ENCODE measurements at places on chromosomes 5 and 9.

DNA sequence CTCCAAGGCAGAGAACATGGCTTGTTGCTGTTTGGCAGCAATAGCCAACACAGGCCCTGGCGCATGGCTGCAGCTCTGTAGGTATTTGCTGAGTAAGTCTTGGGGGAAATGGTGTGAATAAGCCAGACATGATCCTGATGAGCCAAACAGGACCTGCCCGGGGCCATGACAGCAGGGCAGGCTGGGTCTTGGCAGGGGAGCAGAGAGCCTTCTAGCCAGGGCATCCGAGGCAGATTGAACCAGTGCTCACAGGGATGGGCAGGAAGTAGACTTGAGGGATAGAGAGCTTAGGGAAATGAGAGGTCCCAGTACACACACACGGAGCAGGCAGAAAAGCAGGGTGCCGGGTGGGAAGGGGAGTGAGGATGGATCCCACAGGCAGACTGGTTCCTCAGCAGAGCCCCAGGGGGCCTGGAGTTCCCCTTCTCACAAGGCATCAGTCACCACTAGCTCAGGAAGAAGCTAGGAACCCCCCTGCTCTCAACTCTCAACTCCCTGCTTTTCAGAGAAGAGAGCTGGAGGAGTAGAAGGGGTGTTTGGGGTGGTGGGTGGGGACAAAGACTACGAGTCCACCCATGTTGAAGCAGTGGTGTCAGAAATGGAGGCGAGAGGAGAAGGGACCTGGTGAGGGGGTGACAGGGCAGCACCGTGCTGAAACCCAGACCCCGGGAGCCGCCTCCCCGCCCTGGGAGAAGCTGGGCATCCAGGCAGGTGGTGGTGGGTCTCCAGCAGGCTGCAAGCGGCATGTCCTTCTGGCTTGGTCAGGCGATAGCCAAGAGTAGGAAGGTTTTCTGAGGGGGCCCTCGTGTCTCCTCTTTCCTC, 111.1 kb downstream of the RGS3 start:
- DNase-seq = no peak

- no peak for DNase-seq
Observed at GRCh38 chr5:39022151-39022550, 52.0 kb downstream of the RICTOR start.

DNA sequence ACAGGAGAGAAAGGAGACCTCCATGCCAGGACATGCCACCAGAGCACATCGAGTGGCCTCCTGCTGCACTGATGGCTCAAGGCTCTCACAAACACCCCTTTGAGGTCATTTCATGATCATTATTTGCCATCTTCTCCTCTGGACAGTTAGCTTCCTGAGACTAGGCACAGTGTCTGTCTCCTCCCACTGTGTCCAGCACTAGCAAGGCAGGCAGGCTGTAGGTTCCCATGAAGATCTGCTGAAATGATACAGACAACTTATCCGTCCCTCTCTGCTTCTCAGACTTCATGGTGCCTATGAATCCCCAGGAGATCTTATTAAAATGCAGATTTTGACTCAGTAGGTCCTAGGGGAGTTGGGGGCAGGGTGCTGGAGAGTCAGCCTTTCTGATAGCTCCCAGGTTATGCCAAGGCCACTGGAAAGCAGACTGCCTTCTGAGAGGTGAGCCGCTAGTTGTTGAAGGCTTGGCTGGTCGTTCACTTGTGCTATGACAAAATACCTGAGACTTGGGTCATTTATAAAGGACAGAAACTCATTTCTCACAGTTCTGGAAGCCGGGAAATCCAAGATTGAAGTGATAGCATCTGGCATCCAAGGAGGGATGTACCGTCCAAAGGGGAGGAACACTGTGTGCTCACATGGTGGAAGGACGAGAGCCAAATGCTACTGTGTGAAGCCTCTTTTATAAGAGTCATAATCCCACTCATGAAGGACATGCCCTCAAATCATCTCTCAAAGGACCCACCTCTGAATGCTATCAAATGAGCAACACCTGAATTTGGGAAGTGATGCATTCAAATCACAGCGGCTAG, 183.4 kb downstream of the SPOCK1 start:
- no peak for DNase-seq

GRCh38 chr9:130847306-130848217, 12.5 kb downstream of the ABL1 start:
- peak; percentile 63 for DNase-seq

- peak; percentile 77 for DNase-seq
Observed at GRCh38 chr5:34656001-34656699, at the start of gene RAI14. TSS of gene RAI14 (plus strand) at chr5:34656328. CDS start at chr5:34686920, 30,592 bp downstream.

DNA sequence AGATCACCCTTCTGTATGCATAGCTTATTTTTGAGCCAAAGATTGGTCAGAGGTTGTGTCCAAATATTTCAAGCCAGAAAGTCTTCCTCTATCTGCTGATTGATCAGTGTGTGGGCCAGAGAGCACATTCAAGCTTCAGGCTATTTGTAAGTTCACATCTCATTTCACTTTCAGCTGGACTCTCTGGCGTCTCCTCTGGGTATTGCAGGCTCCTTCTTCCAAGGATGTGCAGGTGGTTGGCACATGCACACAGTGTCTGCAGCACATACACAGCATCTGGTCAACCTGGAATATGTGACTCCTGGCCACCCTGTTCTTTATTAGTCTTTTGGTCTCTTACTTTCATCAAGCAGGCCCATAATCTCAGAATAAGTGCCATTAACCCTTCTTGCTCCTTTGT, 516.1 kb downstream of the ANXA1 start:
- DNase-seq = no peak

- DNase-seq = no peak
Observed at GRCh38 chr5:146079695-146080373, 25.5 kb downstream of the PLAC8L1 start.

DNA sequence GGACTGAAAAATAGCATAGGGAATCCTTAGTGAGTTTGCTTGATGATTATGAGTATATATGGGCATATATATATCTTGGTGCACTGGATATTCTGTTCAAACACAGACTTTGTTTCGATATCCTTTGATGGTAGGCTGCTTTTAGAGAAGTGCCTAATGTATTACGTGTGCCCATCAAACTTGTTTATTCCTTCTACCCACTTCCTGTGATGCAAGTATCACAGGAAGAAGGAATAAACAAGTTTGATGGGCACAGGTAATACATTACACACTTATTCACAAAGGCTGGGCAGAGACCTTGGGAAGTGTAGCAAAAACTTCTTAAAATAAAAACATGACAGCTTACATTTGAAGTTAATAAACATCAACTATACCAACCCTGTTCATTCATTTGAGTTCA, 364.2 kb downstream of the CHSY3 start:
- DNase-seq = no peak

- no peak for DNase-seq
Observed at GRCh38 chr5:77086368-77086688, 757 bp downstream of the ZBED3 start.

DNA sequence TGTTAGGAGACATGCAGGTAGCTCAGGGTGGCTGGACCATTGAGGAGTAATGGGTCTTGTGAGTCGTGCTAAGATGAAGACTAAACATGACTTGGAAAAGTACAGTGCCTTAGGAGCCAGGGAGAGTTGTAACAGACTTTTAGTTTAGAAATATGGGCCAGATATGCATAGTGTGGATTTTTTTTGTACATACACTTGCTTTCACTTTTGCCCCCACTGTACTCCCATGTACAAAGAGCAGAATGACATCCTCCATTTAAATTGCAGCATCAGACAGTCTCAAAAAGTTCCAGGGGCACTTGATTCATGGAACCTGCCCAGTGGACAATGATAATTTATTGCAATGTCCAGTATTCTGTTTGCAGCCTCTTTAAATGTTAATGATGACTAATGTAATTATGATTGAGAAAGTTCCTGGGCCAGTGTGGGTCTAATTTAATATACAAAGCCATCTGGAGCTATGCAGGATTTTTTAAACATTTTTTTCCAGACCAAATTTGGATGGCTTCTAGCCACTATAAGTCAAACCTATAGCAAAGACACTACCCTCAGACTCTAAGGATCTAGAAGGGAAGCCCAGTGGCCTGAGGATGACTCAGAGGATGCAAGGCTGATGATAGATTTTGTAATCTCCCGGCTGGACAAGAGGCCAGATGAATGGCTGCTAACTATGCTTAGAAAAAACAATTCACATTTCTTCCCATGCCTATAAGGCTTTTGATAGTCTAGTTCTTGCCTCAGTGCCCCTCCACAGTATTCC, 80.1 kb downstream of the TRPC7 start:
- DNase-seq = no peak

GRCh38 chr9:111366978-111367377, 37.0 kb upstream of the OR2K2 start:
- no peak for DNase-seq

DNA sequence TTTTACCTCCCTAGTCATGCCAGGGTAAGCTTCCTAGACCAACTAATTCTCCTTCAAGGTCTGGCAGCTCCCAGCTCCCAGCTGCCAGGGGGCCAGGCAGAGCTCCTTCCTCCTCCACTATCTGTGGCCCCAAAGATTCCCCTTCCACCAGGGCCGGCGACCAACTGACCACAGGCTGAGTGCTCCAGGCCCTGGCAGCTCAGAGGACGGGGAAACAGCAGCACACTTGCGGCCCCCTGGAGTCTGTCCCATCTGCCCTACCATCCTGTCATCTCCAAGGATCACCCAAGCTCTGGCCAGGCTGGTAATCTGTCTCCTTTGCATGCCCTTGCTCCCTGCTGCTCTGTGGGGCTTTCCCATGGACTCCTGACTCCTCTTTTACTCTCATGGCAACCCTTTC, 31.2 kb upstream of the BASP1 start:
- no peak for DNase-seq

GRCh38 chr5:5481633-5482032, 59.2 kb downstream of the ICE1 start:
- no peak for DNase-seq

GRCh38 chr9:92820964-92821363, 56.3 kb upstream of the BICD2 start:
- no peak for DNase-seq

DNA sequence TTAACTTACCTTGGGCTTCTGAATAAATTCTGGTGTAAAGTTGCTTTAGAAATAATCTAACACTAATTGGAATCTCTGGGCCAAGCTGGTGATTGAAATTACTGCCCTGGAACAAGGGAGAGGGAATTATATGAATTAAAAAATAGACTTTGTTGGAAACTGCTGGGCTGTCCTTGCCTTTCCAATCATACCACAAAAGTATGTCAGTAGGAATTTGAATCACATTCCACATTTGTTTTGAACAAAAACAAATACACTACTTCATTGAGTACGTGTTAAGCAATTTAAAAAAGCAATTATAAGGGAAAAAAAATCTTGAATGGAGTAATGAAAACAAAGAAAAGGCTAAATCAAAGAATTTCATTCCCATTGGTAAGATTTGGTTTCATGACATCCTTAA, 102.5 kb upstream of the SREK1 start:
- DNase-seq = no peak

DNA sequence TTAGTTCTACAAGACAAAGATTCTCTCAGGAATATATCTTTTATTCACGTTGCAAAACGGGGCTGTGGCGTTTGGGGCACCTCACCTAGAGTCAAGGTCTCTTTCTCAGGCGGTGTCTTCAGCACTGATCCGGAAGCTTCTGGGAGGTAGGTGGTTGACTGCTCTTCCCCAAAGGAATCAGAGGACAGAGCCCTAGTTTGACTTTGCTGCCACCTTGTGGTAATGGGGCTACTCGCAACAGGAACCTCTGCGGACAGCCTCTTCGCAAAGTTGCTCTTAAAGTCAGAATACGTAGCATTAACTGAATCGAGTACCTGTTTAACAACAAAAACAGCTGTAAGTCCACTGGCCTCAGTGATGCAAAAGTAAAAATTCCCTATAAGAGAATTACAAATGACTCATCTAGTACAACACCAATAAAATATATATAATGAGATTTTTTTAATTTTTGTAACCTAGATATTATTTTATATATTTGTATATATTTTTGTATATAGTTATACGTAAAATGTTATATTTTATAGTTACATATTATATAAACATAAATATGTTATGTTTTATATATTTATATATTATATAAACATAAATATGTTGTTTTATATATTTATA, 13.3 kb upstream of the GPX8 start:
- peak; percentile 73 for DNase-seq

GRCh38 chr9:127153501-127153900, 31.1 kb upstream of the ANGPTL2 start:
- no peak for DNase-seq

DNA sequence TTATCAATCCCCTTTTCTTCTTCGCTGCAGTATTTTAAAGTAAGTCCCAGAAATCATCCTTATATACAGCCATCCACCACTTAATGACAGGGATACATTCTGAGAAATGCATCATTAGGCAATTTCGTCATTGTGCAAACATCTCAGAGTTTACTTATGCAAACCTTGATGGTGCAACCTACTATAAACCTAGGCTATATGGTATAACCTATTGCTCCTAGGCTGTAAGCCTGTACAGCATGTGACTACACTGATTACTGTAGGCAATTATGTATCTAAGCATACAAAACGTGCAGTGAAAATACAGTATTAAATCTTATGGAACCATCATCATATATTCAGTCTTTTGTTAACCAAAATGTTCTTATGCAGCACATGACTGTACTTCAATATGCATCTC, 36.8 kb downstream of the SAXO1 start:
- DNase-seq = no peak

DNA sequence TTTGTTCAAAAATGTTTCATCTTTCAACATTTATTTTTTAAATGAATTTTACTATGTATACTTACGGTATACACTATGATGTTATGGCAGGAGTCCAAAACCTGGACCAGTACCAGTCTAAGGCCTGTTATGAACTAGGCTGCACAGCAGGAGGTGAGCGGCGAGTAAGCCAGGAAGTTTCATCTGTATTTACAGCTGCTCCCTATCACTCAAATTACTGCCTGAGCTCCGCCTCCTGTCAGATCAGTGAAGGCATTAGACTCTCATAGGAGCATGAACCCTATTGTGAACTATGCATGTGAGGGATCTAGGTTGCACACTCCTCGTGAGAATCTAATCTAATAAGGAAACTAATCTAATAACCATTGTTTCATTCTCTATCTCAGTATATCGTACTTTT, 715.5 kb upstream of the PTPRD start:
- no peak for DNase-seq

GRCh38 chr9:132441404-132441803, 31.4 kb downstream of the CFAP77 start:
- no peak for DNase-seq

- DNase-seq = peak; percentile 47
Observed at GRCh38 chr5:54651482-54652076, 134.0 kb downstream of the SNX18 start.

GRCh38 chr9:127368852-127369402, 28.0 kb upstream of the SLC2A8 start:
- DNase-seq = no peak

GRCh38 chr5:6632324-6632887, 438 bp downstream of the NSUN2 start:
- DNase-seq = peak; percentile 13

- no peak for DNase-seq
Observed at GRCh38 chr5:105688227-105688792, 1982.4 kb downstream of the EFNA5 start.

DNA sequence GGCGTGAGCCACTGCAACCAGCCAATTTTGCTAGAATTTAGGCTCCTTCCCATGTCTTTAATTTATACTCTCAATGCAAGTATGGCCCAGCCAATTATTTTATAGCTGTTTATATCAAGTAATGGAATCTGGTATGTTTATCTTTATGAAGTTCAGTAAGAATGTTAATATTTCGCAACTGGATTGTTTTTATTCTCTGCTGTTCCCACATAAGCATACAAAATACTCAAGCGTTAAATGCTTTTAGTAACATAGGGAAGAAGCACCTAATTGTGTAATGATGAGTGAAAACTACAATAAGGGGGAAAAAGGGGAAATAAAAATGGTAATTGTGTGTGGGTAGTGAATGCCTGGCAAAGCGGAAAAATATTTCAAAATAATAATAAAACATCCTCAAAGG, 21.3 kb downstream of the PWWP2A start:
- no peak for DNase-seq
